ENCODE measurements at places on chromosomes 3 and 15. TPM values are rescaled to one million over a fixed set of nuclear protein-coding genes. Genes with fewer than 3 reads are reported as not detected.

DNA sequence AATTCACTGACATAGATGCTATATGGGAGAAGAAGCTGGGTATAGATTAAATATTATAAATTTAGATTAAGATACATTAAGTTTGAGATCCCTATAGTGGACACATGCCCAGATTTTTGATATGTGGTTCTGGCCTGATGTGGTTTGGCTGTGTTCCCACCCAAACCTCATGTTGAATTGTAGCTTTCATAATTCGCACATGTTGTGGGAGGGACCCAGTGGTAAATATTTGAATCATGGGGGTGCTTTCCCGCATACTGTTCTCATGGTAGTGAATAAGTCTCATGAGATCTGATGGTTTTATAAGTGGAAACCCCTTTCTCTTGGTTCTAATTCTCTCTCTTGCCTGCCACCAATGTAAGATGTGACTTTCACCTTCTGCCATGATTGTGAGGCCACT is 189.4 kb upstream of the CD96 start:
- no peaks in the 10 kb centered on the region for H3K36me3 ChIP-seq
- H3K4me1 ChIP-seq: no peaks in the 10 kb centered on the region
- no peak for DNase-seq
- 0 out of 2 replicates have a peak, but pooled peaks cover 5% of the 10 kb centered on the region for H3K27me3 ChIP-seq
- H3K27ac ChIP-seq: no peak overlapping the region

DNA sequence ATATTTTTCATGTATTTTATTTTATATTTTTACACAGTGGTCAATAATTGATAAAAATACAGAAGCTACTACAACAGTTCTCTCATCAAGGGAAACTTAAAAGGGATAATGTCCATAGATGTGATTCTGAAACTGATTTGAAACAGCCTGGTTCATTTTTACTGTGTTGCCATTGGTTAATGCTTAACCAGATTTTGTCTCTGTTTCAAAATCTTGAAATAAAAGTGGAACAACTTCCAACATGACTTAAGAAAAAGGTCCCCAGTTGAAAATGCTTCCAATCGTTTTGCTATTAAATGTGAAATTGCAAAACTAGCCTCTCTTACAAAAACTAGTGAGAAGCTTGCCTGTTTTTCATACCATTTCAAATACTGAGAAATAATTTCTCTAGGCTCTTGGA is 240.7 kb downstream of the LPP start:
- no peak overlapping the region for H3K27ac ChIP-seq
- H3K27me3 ChIP-seq: no peaks in the 10 kb centered on the region
- no peak overlapping the region for H3K4me3 ChIP-seq
- no peak for DNase-seq
- no peaks in the 10 kb centered on the region for H3K36me3 ChIP-seq

GRCh38 chr3:78974181-78974790 is 793.5 kb downstream of the ROBO1 start:
- H3K27ac ChIP-seq: peak overlapping the region; percentile 71
- peaks cover 60% of the 10 kb centered on the region for H3K4me1 ChIP-seq
- H3K36me3 ChIP-seq: no peaks in the 10 kb centered on the region
- H3K4me3 ChIP-seq: peak overlapping the region; percentile 70
- H3K27me3 ChIP-seq: no peaks in the 10 kb centered on the region

GRCh38 chr3:54349691-54350090 is 227.3 kb downstream of the CACNA2D3 start:
- no peaks in the 10 kb centered on the region for H3K27me3 ChIP-seq
- no peak overlapping the region for H3K4me3 ChIP-seq
- H3K36me3 ChIP-seq: no peaks in the 10 kb centered on the region
- DNase-seq: no peak

Gene EPB42
- total RNA-seq: not detected

Gene STAC
- total RNA-seq: 10.9 TPM

DNA sequence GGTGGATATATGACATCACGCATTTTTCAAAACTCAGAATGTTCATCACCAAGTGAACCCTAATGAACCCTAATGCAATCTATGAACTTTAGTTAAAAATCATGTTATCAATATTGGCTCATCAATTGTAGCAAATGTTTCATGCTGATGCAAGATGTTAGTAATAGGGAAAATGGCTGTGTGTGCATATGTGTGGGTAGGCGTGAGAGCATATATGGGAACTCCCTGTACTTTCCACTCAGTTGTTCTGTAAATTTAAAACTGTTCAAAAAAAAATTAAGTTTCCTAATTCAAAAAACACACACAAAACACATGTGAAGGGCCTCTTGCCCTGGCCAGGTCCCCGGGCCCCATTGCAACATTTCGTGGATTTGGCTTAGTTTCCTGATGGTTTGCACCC is 89.7 kb upstream of the PROK2 start:
- no peaks in the 10 kb centered on the region for H3K4me1 ChIP-seq
- H3K36me3 ChIP-seq: no peaks in the 10 kb centered on the region
- DNase-seq: no peak
- no peak overlapping the region for H3K4me3 ChIP-seq
- H3K27ac ChIP-seq: no peak overlapping the region

DNA sequence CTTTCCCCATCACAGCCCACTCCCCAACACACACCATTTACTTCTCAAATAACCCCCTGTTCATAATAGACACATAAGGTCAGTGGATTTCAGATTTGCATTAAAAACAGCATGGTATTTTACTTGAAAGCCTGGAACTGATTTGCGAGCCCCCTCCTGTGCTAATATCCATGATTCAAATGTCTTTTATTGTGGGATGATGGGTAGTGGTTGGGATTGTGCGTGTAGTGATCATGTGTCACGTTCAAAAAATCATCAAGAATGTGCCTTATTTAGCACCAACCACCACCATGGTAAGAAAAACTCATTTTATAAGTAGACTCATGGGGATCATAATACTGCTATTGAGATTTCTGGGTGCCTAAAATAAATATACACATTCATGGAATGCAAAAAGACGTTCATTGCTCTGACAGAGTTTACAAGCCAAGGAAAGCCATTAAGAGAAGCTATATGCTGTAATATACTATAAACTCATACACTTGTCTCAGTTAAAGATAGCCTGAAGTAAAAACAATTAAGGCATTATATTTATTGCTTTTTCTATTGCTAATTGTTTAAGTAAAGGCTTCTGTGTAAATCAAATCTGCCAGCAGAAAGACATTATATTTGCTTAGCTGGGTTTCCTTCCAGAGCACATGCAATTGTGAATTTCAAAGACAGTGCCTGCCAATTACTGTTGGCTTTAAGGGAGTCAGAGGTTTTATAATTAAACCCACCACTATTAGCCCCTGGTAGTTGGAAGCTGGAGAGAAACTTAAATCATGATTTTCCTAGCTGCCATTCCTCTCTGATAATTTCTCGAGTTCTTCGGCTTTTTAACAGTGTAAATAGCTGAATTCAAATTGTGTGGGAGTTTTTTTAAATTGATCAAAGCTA is 4.0 kb downstream of the TRAT1 start:
- no peaks in the 10 kb centered on the region for H3K27me3 ChIP-seq
- H3K4me1 ChIP-seq: no peaks in the 10 kb centered on the region
- DNase-seq: no peak
- no peaks in the 10 kb centered on the region for H3K36me3 ChIP-seq
- no peak overlapping the region for H3K27ac ChIP-seq

GRCh38 chr3:114331007-114331406 is 37.2 kb downstream of the TIGIT start:
- no peaks in the 10 kb centered on the region for H3K36me3 ChIP-seq
- H3K4me3 ChIP-seq: no peak overlapping the region
- DNase-seq: no peak
- H3K27me3 ChIP-seq: no peaks in the 10 kb centered on the region

Gene GOLGA6L26
- not detected for total RNA-seq

DNA sequence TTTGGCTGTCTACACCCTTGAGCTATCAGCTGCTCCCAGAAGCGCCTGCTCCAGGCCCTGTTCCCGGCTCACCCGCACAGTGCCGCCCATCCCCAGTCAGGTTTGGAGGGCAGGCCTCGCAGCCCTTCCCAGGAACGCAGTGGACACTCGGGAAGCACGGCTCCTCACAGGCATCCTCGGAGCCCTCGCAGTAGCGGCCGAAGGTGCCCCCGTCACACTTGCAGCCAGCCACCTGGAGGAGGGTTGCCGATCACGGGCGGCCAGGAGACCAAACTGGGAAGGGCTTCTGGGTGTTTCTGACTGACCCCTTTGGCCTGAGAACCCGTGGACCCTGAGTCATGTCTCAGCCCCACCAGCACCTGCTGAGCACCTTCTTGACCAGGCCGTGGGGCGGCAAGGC is 33.4 kb downstream of the MUC20 start:
- no peak overlapping the region for H3K4me3 ChIP-seq
- H3K27ac ChIP-seq: no peak overlapping the region
- DNase-seq: no peak
- H3K4me1 ChIP-seq: no peaks in the 10 kb centered on the region
- no peaks in the 10 kb centered on the region for H3K36me3 ChIP-seq

Gene CASR
- not detected for total RNA-seq

DNA sequence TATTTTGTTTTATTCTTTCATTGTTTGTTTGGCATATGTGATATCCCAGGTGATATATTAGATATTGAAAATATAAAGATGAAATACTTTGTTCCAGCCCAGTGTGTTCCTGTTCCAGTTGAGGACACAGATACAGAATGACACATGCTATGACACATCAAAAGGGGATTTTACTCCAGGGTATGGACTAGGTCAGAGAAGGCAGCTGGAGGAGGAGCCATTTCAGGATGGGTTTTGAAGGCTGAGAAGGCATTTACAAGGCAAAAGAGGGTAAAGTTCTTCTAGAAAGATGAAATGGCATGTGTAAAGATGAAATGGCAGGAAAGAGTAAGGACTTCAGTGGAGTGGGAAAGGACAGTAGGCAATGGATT is 163.8 kb downstream of the ZIC1 start:
- no peaks in the 10 kb centered on the region for H3K27me3 ChIP-seq
- H3K36me3 ChIP-seq: no peaks in the 10 kb centered on the region
- peak; percentile 34 for DNase-seq
- no peak overlapping the region for H3K27ac ChIP-seq

- H3K4me3 ChIP-seq: no peak overlapping the region
- H3K4me1 ChIP-seq: no peaks in the 10 kb centered on the region
- no peaks in the 10 kb centered on the region for H3K27me3 ChIP-seq
- no peak overlapping the region for H3K27ac ChIP-seq
Observed at GRCh38 chr15:28018291-28019044, 80.6 kb downstream of the OCA2 start.

DNA sequence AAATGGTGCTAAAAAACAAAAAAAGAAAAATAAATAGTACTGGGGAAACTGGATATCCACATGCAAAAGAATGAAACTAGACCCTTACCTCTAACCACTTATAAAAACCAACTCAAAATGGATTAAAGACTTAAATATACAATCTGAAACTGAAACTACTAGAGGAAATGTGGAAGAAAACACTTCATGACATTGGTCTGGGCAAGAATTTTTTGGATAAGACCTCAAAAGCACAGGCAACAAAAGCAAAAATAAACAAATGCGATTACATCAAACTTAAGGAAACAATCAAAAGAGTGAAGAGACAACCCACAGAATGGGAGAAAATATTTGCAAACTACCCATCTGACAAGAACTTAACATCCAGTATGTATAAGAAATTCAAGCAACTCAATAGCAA is 6.4 kb downstream of the IFT57 start:
- peaks cover 30% of the 10 kb centered on the region for H3K4me1 ChIP-seq
- H3K27ac ChIP-seq: no peak overlapping the region
- H3K27me3 ChIP-seq: no peaks in the 10 kb centered on the region
- no peak for DNase-seq
- H3K4me3 ChIP-seq: no peak overlapping the region

Gene ISL2
- 2.8 TPM for total RNA-seq

Measured in GM23248 (cell line).